ENCODE measurements at places on chromosomes 13 and 19.

DNA sequence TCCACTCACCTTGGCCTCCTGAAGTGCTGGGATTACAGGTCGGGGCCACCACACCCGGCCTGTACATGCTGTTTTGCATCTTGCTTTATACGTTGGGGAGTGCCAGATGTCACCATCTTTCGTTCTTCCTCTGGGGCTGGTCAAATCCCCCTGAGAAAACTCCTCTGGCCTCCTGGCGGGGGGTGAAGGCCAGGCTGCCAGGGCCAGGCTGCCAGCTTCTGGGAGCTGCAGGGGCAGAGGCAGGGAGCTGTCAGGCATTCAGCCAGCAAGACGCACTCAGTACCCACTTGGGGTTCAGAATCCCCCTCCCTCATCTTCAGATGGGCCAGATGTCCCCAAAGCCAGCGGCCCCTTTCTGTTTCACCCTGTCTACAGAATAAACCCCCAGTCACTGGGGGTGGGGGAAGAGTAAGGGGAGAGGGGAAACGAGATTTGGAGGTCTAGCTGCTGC, 16.1 kb downstream of the ZSWIM9 start:
- no peak for DNase-seq

DNA sequence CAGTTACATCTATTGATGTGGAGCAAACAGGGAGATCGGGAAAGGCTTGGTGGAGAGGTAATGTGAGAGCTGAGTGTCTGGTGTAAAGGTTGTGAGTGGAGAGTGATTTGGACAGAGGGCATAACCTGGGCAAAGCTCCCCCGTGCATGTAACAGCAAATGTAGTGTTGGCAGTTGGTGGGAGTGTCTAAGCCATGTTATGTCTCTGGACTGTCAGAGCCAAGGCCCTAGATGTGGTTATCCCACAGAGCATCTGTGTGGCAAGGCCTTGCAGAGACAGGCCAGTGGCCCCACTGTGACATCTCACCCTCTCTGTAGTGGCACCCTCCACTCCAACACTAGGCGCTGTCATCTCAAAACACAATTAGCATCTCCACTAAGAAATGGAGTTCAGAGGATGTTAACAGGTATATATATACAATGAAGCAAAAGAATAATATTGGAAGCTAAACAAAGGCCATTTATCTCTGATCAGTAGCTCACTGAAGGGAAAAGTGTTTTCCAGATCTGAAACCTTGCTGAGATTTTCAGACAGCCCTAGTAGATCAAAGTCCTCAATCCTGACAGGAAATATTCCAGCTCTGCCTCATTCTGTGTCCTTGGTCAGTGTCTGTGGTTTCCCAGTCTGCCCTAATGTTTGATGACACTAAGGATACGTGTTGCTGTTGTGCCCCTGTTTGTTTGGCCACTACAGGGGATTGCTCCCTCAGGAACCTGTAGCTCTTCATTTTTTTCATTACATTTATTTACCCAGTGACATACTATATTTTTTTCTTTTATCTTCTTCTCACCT, 20.2 kb downstream of the POLR1D start:
- no peak for DNase-seq

- DNase-seq, result no peak
These were observed 77.3 kb downstream of the ZNF486 start for GRCh38 chr19:20244356-20244755.

- no peak for DNase-seq
These were observed 1521.0 kb downstream of the UQCRFS1 start for GRCh38 chr19:27691991-27692390.

DNA sequence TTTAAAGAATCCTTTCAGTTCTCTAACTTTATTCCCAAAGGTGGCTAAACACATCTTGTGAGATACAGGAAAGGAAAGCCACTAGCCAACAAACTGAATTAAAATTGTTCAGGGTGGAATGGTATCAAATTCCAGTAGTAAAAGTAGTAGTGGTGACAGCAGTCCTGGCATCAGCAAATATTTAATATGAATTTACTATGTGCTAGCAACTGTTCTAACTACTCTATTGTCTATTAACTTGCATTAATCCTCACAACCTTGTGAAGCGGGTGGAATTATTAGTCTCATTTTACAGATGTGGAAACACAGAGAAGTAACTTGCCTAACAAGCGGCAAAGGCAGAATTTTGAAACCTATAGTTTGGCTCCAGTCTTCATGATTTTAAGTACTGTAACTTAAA, 130.1 kb downstream of the KLF12 start:
- DNase-seq, result no peak

DNA sequence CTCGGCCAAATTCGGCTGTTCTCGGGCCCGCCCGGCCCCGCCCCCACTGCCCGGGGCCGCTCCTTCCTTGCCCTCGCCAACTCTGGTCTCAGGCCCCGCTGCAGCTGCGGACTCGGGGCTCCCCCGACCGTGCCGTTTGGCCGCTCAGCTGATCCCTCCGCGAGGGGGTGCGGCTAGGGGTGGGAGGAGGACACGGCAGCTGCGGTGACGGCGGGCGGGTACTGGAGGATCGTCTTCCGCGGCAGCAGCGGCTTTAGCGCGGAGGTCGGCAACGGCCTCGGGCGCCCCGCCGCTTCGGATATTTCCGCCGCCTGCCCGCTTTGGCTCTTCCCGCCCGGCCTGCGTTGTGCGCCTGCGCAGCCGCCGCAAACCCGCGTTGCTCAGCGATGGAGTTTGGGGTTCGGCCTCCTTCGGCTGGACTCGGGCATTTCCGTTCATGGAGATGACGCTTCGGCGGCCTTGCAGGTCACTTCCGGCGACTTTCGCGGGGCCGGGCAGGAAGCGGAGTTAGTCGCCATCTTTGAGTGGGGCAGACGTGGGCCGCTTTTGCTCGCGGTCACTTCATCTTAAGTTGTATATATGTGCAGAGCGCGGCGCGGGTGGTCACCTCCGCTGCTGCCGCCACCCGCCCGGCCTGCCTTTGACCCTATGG, 338 bp upstream of the UBE2M start:
- DNase-seq, result peak; percentile 98

- DNase-seq, result peak; percentile 26
These were observed 2.3 kb downstream of the PRAM1 start for GRCh38 chr19:8500158-8500557.

DNA sequence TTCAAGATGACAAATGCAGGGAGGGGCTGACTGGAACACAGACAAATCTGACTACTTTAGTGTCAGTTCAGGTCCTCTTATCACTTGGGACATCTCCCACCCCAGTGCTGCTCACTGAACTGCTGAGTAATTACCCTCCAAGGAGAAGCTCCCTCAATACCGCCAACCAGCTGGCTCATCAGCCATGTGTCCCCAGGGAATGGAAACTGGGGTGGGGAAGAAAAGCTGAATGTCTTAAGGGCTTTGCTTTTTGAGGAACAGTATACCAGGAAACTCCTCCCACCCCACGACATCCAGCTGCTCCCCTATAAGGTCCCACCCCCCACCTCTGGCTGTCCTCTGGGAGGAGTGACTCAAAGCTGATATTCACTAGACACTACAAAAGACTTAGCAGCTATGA, 2.0 kb downstream of the ZNF823 start:
- peak; percentile 27 for DNase-seq

DNA sequence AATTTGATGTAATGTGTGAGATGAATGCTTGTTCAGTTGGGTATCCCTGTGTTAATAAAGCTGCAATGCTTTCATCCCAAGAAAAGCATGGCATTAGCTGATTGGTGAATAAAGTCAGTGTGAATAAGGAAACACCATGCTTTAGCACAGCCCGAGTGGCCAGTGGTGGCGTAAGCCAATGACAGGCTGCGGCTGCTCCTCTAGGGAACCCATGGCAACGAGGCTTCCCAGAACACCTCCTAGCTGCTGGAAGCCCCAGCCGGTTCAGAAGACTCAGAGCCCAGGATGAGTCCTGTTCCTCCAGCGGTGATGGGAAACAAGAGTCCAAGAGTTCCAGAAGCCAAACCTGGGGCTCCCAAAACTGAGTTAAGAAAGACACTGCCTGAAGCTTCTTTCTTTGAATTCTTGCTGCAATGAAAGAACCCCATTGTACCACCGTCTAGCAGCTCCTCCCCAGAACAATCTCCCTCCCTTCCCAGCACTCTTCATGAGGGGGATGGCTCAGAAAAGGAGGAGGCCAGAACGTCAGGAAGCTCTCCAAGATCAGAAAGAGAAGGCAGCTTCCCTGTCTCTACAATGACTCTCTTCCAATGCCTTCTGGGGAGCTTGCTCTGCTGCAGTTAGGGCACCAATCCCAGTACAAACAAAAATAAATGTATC, 58.2 kb downstream of the TSHZ3 start:
- DNase-seq, result no peak

DNA sequence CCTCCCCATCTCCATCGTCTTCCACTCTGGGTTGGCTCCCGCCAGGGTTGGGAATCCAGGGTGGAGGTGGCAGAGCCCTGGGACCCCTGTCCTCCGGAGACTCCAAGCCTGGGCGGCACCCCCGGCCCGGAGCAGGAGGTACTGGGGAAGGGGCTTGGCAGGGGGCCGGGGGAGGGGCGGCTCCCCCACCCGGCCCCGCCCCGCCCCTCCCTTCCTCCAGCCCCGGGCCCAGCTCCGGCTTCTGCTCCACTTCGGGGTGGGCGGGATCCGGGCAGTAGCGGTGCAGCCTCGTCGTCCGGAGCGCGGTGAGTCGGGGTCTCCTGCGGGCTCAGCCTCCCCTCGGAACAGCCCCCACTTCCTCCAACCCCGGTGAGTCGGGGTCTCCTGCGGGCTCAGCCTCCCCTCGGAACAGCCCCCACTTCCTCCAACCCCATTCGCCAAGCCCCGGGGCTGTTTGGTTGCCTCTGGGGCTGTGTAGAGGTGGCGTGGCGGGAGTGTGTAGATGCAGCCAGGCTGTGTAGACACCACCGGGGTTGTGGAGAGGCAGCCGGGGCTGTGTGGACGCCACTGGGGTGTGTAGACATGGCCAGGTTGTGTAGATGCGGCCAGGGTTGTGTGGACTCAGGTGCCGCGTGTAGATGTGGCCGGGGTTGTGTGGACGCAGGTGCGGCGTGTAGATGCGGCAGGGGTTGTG, at the start of gene TMPRSS9:
Gene TMPRSS9, plus strand, starts transcription at position 274 of the 694 bp plus-strand sequence. CDS start 29,521 bp downstream, outside the sequence.
- no peak for DNase-seq

- DNase-seq, result peak; percentile 6
These were observed 738.2 kb downstream of the GPC5 start for GRCh38 chr13:92136449-92137155.

- no peak for DNase-seq
These were observed 1.5 kb downstream of the KCNC3 start for GRCh38 chr19:50327461-50328223.

DNA sequence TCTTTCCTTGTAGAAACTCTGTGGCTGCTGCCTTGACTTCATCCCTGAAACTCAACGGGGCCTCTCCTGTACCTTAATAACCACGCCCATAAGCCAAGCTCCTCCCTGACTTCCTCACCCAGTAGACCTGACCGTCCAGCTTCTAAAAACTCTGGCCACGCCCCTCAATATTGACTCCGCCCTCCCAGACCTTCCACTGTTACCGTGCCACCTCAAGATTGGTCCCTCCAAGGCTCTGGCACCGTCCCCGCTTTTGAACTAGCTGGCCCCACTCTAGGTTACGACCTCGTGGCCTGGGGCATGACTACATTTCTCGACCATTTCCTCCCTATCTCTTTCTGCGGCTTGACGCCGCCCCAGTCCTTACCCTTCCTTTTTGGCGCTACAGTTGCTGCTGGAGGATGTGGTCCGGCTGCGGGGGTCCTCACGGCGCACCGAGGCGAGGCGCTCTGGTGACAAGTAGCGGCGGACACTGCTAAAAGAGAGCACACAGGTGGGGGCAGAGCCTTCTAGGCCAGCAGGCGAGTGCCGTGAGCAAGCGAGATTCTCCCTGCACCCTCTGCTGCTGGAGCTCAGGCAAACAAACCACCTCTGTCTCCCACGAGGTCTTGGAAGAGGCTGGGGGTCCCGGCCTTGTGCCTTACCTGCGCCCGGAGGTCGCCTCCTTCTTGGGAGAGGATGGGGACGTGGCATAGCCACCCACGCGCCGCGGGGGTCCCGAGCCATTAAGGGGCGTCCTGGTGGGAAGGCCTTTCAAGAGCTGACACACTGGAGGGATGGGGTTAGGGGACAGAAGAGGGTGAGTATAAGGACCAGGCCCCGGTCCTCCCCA, 2.3 kb upstream of the EML2 start:
- DNase-seq, result peak; percentile 72

GRCh38 chr13:36920616-36921185, 663 bp upstream of the SMAD9 start:
- DNase-seq, result no peak

- peak; percentile 25 for DNase-seq
These were observed 868 bp upstream of the UBAC2 start for GRCh38 chr13:99199541-99200431.

DNA sequence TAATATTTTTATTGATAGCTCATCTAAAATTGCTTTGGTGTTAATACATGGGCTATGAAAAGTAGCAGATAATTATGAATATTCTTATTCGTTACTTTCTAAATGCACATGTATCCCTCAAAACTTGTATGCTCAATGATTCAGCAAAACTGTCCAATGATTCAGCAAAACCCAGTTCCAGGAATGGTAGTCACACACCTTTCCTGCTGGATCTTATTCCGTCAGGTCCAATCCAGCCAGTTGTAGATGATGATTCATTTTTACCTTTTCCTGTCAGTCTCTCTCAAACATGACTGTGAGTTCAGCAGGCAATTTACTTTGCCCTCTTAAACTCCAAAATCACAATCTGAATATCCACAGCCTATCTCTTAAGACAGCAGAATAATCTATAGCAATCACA, 1082.6 kb downstream of the EFNB2 start:
- DNase-seq, result no peak

- no peak for DNase-seq
These were observed 154.5 kb upstream of the SOX1 start for GRCh38 chr13:111912453-111912866.

- no peak for DNase-seq
These were observed 152.0 kb upstream of the MYO16 start for GRCh38 chr13:108477376-108477775.

- DNase-seq, result peak; percentile 34
These were observed 361.5 kb downstream of the RFC3 start for GRCh38 chr13:34179481-34179880.

DNA sequence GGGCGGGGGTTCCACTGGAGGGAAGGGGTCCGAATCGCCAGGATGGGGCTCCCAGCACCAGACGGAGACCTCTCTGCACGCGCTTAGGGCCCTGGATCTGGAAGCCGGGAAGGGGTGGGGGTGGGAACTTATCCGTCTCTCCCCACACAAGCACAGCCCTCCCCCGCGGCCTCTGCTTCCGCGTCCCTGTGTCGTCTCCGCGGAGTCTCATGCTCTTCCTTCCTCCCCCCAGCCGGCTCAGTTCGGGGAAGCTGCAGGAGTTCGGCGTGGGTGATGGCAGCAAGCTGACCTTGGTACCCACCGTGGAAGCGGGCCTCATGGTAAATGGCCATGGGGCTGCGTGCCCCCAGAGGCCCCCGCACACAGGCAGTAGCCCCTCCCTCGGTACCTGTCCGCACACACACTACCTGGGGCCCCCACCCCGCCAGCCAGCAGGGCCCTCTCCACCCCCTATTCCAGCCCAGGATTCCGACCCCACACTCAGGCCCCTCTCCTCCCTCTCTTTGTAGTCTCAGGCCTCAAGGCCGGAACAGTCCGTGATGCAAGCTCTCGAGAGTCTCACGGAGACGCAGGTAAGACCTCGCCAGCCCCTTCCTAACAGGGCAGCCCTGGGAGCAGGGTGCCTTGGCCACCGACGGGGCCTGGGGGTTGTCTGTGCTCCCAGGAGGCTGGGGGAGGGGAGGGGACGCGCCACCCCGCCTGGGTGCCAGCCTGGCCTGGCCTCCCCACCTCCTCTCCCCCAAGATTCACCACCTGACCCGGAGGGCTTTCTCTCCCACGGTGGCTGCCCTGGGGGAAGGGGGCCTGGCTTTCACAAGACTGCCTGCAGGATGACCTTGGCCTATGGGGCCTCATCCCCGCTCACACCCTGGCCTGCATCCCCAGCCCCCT, 3.2 kb downstream of the MIDN start:
- DNase-seq, result peak; percentile 81

GRCh38 chr13:112105244-112105681, 38.3 kb downstream of the SOX1 start:
- DNase-seq, result no peak
